ENCODE measurements at places on chromosomes 4 and X.

DNA sequence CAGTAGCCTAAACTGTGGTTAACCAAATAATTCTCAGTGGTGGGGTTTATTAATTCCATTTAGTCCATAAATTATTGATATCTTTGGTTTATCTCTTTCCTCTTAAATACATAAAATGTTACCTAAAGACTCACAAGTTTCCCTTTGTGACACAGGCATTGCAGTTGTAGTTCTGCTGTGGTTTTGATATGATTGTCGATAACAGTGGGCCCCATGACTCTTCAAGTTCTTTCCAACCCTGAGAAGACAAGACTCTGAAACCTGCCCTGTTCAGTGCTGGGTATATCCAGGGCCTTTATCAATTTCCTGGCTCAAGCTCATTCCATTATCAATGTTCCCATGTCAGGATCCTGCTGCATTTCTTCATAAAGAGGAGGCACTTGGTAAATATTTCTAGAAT is 117.9 kb upstream of the TBC1D9 start:
- no peak for DNase-seq

GRCh38 chr4:120198411-120198810 is 131.8 kb upstream of the MAD2L1 start:
- no peak for DNase-seq

GRCh38 chr4:127759228-127759820 is 22.8 kb upstream of the HSPA4L start:
- DNase-seq: no peak

DNA sequence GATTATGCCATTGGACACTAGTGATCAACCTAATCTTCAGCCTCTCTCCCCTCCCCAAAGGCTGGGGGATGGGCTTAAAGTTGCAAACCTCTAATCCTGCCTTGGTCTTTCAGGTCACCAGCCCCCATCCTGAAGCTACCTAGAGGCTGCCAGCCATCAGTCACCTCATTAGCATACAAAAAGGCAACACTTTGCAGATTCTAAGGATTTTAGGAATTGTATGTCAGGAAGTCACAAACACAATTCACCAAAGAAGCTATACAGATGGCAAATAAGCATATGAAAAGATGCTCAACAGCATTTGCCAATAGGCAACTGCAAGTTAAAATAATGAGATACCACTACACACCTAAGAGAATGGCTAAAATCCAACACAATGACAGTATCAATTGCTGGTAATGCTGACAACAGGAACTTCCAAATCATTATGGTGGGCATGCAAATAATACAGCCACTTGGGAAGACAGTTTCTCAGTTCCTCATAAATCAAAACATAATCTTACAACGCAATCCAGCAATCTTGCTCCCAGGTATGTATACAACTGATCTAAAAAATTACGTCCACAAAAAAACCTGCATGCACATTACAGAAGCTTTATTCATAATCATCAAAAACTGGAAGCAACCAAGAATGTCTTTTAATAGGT is 9.0 kb upstream of the PIM2 start:
- no peak for DNase-seq

GRCh38 chrX:15563056-15563455 is 37.7 kb downstream of the ACE2 start:
- no peak for DNase-seq

GRCh38 chrX:8284131-8284530 is 113.1 kb upstream of the VCX2 start:
- no peak for DNase-seq

- DNase-seq: no peak
These were observed 61.6 kb upstream of the TMEM33 start for GRCh38 chr4:41873380-41874295.

DNA sequence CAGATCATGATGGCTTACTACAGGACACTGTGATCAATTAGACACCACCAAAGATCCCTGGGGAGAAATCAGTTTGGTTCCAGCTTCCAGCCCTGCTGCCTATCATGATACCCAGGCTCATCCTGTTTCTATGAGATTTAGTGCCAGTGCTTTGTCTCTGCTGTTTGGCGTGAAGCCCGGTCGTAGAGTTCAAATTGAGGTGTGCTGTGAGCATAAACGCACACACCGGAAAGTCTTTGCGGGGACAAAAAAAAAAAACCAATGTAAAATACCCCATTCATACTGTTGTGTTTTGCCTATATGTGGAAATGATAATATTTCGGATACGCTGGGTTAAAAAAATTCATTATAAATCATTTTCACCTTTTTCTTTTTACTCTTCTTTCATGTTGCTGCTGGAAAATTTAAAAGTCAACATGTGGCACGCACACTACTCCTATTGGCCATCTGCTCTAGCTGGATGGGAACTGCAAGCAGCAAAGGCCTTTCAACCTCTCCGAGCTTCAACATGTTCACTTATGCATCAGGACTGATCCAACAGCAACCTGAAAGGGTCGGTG is 607 bp upstream of the DKC1 start:
- no peak for DNase-seq

DNA sequence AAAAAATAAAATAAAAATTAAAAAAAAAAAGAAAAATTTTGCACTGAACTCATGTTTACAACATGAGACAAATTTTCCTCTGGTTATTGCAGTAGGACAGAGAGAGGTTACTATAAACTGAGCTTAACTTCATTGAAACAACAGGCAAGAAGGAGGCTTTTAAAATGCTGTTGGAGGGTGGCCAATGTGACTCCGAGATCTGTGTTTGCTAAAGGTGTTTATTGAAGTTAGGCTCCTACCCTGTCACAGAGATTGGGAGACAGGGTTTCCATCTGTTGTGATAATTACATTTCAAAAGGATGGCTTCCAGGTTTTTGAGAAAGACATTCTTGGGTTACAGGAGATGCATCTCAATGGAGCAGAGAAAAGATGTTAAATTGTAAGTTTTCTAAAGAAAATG is 370.5 kb upstream of the HS3ST1 start:
- no peak for DNase-seq

DNA sequence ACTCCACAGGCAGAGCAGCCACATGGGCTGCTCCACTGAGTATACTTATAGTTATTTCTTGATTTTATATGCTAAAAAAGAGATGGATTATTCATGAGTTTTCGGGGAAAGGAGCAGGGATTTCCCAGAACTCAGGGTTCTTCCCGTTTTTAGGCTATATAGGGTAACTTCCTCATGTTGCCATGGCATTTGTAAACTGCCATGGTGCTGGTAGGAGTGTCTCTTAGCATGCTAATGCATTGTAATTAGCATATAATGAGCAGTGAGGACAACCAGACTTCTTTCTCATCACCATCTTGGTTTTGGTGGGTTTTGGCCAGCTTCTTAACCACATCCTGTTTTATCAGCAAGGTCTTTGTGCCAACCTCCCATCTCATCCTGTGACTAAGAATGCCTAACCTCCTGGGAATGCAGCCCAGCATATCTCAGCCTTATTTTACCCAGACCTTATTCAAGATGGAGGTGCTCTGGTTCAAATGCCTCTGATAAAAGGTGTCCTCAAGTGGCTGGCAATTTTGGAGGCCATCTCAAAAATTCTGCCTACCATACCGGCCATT is 213.0 kb upstream of the VEGFC start:
- no peak for DNase-seq

DNA sequence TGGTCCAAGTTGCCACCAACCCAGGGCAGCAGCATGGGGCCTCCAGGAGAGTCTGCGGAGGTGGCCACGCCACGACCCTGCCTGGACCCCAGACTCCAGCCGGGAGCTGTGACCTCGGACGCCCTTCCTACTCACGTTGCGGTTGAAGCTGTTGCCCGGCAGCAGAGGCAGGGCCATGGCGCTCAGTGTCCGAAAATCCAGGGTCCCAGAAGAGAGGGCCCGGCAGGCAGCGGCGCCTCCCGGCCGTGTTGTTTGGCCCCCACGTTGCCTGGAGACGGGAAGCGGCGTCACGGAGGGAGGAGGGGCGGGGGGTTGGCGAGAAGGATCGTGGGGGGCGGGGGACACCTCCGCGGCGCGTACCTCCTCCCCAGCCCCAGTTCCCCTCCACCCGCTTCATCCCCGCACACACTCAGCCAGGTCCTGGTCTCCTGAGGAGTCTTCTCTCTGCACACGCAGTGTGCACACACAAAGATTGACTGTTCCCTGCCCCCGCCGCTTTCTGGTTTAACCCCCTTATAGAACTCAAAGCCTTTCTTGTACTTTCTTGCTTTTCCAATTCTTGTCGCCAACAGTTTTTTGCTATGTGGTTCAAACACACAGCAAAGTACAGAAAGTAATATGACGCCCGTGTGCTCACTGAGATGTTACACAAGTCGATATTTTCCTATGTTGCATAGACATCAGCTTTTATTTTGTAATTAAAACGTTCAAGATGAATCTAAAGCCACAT is at the start of gene EFHC2:
EFHC2 (minus strand) TSS at position 261 of the 730 bp plus-strand sequence; CDS start at position 177, 84 bp downstream.
- DNase-seq: no peak

DNA sequence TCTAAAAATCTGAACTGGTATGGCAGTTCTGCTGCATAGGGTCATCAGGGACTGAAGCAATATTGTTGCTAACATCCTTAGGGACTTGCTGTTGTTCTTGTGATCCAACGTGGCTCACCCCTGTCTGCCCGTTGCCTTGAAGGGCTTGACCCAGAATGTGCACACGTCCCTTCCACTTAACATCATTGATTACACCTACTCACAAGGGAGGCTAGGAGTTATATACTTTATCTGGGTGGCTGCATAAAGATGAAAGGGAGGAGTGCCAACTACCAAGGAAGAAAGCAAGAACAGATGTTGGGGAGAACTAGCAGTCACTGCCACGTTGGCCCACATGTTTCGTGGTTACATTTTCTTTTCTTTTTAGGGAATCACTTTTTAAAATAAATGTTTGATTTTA is 34.0 kb downstream of the SLC9A6 start:
- DNase-seq: no peak

GRCh38 chr4:126396703-126397102 is 1081.9 kb downstream of the FAT4 start:
- DNase-seq: no peak

GRCh38 chrX:50103866-50104566 is 96.8 kb downstream of the AKAP4 start:
- DNase-seq: no peak
